ENCODE measurements at places on chromosomes 5 and 9.

DNA sequence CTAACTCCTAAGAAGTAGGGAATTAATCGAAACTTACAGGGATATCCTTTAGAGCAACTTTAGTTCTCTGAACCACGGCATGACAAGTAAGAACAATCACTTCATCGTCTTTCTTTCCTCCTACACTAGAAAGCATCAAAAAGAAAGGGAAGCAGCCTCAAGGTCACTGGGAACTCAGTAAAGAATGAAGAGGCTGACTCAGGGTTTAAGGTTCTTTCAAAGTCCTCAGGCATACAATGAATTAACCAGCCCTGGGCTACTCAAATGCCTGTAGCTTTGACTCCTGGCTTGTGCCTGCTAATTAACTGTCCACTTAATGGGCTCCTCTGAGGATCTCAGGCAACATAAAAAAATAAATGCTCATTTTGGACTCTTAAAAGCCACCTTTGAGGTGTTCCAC is 102.0 kb downstream of the TRIM32 start:
- no peak for DNase-seq

DNA sequence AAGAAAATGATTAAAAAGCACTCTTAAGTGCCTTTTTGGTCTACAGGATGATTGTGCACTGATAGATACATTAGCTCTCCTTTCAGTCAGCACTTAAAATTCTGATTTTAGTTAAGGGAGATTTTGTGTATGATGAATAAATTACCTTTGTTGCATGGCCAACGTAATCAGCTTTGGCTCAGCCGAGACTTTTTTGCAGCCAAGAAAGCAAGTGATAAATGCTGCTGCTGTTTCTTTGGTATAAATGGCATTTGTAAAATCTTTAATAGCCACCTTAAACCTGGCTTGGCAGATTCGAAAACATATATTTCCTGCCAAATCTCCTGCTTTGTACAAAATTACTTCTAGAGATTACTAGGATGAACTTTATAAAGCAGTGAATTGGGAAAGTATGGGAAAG is 147.7 kb downstream of the DCP2 start:
- DNase-seq: no peak

GRCh38 chr5:141330299-141331080 is at the start of gene PCDHGA1:
TSS of gene PCDHGA1 (plus strand) at chr5:141330514.
- DNase-seq: no peak

- no peak for DNase-seq
Observed at GRCh38 chr5:172141949-172142319, 46.1 kb downstream of the STK10 start.

DNA sequence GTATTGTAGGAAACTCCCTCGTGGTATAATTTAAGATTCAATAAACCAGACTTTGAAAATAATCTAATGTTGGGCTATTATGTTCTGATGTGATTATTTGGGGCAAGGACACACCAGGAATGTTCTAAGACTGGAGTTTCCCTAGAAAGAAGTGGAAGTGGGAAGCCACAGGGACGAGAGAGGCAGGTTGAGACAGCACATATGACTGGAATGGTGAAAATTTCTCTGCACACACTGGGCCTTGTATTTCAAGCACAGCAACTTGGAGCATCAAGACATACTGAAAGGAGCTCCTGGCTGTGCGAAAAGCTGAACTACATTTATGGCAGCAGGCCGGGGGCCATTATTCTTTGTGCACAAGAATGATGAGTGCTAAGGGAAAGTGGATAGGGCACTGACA is 98.2 kb downstream of the CETN3 start:
- no peak for DNase-seq

DNA sequence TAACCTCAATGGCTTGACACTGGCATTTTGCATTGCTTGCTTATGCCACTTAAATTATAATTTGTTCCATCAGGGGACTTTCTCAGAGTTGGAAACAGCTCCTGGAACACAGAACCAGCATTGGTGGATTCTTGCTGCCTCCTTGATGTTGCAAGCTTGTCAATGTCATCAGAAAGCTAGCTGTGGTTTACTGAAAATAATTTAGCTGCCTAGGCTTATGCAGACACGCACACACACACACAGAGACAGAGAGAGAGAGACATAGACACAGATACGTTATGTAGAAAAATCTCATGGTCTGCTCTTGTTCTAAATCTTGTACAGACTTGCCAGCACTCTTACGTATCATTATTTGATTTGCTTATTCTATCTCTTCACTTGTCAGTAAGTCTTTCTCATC is 78.0 kb downstream of the HMHB1 start:
- DNase-seq: no peak

GRCh38 chr9:129392093-129392541 is 214.1 kb upstream of the IER5L start:
- no peak for DNase-seq

DNA sequence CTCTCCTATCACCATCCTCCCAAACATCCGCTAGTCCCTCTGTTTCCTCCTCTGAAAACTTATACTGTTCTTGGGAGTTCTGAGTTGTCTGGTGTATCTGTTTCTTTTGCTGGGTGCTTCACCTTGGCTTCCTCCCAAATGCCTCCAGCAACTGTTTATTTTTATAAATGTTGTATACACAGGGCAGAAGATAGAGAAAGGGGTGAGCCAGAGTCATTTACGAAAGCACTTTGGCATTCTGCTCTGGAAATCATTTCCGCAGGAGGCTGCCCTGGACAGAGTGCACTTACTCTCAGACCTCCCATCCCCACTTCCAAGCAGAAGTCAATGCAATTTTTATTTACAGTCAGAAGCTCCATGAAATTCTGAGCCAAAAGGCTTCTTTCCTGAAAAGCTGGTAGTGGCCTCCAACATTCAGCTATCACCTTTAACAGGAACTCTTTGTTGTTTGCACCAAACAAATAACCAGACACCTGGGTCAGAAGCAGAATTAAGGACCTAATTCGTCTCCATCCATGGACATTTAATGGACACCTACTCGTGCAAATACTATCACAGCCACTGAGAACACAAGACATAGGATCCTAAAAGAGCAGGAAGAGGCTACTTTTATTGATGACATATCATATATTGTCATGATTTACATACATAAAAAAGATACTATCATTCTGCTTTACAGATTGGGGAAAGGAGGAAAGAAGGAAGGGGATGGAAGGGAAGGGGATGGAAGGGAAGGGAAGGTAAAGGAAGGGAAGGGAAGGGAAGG is 229.5 kb upstream of the PAPPA start:
- no peak for DNase-seq

- no peak for DNase-seq
Observed at GRCh38 chr5:1411099-1411498, 34.1 kb downstream of the SLC6A3 start.

DNA sequence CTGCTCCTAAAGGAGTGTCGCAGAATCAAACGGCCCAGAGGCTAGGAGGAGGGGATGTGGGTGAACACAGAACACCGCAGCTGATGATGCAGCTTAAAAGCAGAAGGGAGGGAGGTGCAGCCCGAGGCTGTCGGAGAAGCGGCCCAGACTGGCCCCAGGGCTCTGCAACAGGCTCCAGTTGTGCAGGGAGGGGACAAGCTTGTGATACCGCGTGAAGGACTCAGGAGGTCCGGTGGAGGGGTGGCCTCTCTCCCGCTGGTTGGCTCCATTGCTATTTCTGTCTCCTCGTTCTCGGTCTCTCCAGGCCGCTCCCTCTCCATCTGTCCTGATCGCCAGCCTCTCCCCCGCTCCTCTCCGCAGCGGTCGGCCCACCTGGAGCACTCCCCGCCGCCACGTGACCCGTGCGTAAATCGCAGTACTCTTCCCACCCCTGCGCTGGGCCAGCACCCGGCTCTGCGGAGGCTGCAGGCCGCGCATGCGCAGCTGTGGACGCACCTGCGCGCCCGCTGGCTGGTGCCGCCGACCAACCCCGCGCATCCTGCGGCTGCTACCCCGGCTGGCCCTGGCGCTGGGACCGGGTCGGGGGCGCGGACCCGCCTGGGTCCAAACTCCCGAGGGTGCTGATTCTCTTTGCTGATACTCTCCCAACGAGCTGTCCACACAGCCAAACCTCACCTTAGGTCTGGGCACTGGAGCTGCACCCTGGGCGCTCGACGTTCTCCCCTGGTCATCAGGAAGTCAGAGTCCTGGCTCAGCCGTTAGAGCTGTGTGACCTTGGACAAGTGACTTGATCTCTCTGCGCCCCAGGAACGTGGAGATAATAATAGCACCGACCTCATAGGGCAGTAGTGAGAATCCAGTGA is 3.7 kb upstream of the STXBP1 start:
- peak; percentile 68 for DNase-seq

GRCh38 chr5:58453306-58453705 is 6.6 kb downstream of the PLK2 start:
- DNase-seq: no peak

DNA sequence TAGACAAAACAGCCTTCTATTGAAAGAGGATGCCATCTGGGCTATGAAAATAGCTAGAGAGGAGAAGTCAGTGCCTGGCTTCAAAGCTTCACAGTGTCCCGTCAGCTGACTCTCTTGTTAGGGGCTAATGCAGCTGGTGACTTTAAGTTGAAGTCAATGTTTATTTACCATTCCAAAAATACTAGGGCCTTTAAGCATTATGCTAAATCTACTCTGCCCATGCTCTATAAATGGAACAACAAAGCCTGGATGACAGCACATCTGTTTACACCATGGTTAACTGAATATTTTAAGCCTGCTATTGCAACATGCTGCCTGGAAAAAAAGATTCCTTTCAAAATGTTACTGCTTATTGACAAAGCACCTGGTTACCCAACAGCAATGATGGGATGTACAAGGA is 309.1 kb downstream of the NTRK2 start:
- no peak for DNase-seq

DNA sequence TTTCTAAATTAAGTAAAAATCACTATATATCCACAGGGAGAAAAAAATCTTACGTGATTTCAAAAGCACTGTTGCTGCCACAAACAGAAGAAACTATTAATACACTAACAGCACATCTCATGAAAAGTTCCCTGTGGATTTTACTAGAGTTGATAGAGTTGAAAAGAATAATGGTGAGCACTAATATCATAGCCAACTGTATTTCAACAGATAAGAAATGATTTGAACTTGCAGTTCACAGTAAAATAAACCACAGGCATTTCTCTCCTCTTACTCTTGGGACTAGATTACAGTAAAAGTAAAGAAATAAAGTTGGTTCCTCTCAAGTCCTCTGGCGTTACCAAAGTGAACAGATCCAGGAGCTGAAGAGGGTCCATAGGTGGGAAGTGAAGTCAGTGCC is 27.9 kb downstream of the AGTPBP1 start:
- no peak for DNase-seq
